ENCODE measurements at places on chromosomes 6 and 20.

DNA sequence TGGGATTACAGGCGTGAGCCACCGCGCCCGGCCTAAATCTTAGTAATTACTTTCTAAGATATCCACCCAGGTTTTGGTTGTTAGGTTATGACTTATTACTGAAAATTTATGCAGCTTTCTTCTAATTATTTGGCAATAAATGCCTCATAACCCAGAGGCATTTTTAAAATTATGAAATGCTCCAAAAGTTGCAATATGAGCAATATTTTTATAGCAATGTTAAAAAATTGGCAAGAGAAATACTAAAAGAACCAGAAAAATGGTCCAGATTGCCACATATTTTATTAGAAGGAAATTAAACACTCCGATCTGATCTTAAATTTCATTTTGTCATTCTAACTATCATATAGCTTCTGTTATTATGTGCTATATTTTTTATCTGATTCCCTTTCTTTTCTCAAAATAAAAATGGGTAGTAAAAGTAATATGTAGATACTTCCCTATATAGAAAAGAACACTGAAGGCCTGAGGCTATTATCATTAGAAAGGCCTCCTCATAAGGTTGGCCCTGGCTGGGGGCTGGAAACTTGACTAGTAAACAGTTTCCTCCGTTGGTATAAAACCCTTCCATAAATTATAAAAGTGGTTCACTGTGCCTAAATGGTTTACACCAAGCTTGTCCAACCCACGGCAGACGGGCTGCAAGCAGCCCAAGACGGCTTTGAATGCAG, 22.1 kb downstream of the BLOC1S5 start:
- no peak for DNase-seq

- no peak for DNase-seq
Measured at GRCh38 chr20:721876-722275, 46.3 kb upstream of the SCRT2 start.

DNA sequence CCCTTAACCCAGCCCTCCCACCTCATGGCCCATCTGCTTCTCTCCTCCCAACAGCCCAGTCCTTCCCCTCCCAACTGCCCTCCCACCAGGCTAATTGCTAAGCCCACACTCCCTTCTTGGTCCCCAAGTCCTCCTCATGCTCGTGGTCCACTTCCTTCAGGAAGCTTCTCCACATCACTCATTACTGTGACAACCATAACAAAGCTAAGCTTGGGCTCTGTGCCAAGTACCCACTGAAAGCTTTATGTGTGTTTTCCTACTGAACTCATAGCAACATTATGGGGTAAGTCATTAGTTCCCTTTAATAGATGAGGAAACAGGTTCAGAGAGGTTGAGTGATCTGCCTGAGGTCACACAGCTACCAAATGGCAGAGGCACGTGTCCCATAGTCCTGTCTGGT, 16.2 kb downstream of the FRS3 start:
- peak; percentile 27 for DNase-seq

DNA sequence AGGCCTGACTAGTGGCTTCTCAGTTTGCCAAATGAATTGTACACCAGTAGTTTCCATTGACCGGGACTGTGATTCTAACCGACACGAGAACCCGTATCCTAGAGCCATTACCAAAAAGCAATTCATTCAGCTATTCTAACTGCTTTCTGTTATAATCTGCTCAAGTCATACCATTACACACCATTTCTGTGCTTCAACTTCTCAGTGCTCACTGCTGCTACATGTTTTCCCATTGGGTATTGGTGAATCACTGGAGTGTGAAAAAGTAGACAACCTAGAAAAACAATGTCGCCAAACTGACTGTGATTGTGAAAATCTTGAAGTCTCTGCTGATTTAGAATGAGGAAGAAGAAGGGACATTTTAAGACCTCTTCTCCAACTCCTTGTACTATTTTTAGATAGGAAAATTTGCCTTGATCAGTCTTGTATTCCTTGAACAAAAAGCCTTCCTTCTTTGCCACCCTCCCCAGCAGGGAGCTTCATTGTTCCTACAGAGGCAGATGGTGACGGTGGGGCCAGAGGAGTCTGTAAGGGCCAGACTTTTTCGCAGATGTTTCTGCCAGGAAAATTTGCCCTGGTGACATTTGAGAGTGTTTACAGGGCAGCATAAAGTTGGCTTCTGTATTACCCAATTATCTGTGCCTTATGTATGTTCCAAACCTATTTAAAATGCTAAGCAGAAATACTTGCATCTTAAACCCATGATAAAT, 31.7 kb upstream of the MAP3K4 start:
- no peak for DNase-seq

- no peak for DNase-seq
Measured at GRCh38 chr6:156413154-156413553, 364.0 kb upstream of the ARID1B start.

DNA sequence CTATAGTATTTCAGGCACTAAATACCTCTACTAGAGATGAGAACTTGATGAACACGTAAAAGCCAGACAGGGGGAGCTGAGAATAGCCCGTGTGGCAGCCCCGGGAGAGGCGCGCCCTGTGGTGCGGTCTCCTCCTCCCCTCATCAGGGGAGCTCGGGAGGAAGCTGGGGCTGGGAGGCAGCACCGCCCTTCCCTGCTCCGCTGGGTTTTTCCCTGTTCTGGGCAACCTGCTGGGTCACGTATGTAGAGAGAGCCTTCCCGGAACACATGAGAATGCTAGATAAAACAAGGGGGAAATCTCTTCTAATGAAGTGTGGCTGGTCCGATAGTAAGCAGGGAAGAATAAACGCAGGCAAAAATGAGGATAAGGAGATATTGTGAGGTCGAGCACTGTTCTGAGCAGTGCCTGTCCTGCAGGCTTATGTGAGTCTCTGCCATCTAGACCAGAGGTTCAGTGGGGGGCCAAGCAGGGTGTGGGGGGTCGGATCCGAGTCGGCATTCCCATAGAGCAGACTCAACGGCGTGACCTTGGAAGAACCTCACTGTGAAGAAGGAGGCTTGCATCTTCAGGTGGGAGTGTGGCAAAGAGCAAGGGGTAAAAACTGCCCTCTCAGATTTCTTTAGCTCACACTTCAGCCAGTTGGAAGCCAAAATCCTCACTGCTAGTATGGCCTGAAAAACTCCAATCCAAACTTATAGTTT, 13.4 kb upstream of the RPS6KA2 start:
- DNase-seq = no peak

- DNase-seq = peak; percentile 38
Measured at GRCh38 chr20:12040261-12040660, 122.6 kb downstream of the BTBD3 start.

DNA sequence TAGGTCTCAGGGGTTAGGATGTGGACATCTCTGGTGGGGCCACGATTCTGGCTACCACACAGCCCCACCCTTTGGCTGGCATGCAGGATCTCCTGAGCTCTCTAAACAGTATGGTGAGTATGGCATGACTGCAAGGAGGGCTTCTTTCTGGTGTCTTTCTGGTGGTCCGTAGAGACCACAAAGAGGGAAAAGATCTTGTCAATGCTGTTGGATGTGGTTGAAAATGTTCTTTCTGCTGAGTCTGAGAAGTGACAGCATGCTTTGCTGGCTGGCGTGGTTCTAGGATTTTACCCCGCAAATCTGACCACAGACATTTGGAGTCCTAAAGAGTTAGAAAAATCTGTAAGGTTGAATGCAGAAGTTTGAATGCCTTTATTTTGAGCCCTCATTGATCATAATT, 474.9 kb upstream of the CHD6 start:
- DNase-seq = no peak
